HT1080 (cell line): ENCODE measurements at places on chromosomes 16 and 17. TPM values are rescaled to one million over a fixed set of nuclear protein-coding genes. Genes with fewer than 3 reads are reported as not detected.

C16orf95 gene
- total RNA-seq = 7.0 and 9.1 TPM in 2 replicates

TEX19 gene
- total RNA-seq = 1.4 and 2.1 TPM in 2 replicates

DNA sequence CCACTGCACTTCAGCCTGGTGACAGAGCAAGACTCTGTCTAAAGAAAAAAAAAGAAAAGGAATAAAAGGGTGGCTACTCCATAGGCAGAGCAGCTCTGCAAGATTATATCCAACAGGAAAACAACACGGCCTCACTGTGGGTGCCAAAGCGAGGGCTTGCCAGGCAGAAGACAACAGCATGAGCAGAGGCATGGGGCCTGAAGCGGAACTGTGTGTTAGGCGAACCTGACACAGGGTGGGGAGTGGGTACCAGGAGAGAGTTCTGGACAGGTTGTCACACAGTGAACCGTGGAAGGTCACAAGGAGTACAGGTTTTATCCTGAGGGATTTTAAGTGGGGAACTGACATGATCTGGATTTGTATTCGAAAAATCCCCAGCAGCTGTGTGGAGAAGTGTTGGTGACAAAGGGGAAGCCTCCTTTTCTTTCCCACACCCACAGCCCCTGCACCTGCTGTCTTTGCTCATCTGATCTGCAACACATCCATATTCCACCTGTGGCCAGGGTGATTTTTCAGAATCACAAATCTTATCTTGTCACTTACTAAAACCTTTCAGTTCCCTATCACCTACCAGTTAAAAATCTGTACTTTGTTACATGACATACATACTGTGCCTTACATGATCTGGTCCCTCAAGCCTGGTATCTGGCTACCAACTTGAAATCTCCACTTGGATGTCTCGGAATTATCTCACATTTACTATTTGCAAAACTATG, 23.2 kb upstream of the ARHGAP17 start:
- DNase-seq = no peak

DNA sequence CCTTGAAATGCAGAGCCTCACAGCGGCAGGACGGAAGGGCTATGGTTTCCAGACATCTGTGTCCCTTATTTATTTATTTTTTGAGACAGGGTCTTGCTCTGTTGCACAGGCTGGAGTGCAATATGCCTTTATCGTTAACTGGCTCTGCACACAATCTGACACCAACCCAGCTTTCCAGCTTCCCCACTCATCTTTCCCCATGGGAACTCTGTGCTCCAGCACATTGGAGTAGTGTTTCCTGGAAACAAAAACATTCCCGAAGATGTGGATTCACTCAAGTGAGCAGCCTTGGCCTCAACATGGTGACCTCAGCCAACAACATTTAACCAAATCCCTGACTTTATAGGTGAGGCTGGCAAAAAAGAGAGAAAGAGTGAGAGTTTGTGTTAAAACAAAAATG, 307.1 kb downstream of the TMEM114 start:
- DNase-seq = no peak

GRCh38 chr16:3655030-3655395, 522 bp downstream of the DNASE1 start:
- DNase-seq = no peak

GRCh38 chr17:28366605-28367004, 1.6 kb upstream of the SEBOX start:
- no peak for DNase-seq

SCPEP1 gene
- 28.5 and 31.2 TPM in 2 replicates for total RNA-seq

- peak; percentile 25 for DNase-seq
Observed at GRCh38 chr16:4426021-4426684, 485 bp downstream of the DNAJA3 start.

ALOX12 gene
- not detected in 2 replicates for total RNA-seq

KRTAP16-1 gene
- not detected in 2 replicates for total RNA-seq

KRT40 gene
- total RNA-seq = not detected in 2 replicates

TOX3 gene
- total RNA-seq = not detected in 2 replicates

STH gene
- not detected in 2 replicates for total RNA-seq

DNA sequence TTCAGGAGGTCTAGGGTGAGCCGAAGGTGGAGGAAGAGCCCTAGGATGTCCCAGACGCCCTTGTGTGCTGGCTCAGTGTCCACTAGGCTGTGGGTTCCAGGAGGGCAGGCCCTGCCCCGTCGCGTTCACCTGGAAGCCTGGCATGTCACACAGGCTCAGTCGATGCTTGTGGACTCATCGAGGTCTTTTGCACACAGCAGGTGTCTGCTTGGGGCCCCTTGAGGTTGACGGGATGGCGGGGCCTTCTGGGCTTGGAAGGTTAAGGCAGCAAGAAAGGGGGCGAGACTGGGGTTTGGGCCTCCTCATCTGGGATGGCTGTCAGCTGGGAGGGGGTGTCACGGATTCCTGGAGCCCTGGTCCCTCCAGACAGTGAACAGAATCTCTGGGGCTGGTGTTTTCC, 1.9 kb downstream of the RAP1GAP2 start:
- no peak for DNase-seq

RNF112 gene
- total RNA-seq = 0.27 TPM in 1 of 2 replicates, not detected in the other

GRCh38 chr16:4392382-4393239, 21.0 kb downstream of the VASN start:
- no peak for DNase-seq

- DNase-seq = no peak
Observed at GRCh38 chr16:5758281-5758680, 660.7 kb upstream of the EEF2KMT start.

DNA sequence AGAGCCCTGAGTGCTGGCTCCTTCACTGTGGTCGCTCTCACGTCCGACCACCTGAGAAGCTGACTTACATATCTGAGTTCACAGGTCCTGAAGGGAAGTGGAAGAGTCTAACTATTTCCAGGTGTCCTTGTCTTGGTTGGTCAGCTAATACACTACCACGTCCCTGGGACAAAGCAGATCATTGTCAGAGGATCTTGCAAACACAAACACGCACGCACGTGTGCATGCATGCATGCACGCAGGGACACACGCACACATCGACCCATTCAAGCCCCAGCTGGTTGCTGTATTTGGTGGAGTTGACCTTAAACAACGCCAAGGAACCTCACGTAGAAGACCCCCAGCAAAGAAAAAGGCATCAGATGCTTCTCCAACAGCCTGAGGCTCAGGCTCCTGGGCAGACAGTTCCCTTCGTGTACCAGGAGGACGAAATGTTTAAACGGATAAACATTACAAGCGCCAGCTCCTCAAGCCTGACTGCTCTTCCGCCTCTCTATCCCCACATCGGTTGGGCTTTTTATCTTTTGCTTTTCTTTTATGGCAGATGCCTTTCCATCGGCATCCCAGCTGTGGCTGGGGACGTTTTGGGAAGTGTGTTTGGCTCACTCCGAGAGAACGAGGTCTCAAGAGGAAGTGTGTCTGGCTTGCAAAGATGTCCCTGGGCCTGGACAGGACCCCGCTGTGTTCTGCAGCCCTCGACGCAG, 95.8 kb downstream of the TBC1D16 start:
- DNase-seq = no peak

- no peak for DNase-seq
Observed at GRCh38 chr17:60362329-60362728, 29.6 kb downstream of the USP32 start.

RGS9 gene
- 2.2 and 4.0 TPM in 2 replicates for total RNA-seq

MPV17L gene
- total RNA-seq = not detected in 2 replicates

DNA sequence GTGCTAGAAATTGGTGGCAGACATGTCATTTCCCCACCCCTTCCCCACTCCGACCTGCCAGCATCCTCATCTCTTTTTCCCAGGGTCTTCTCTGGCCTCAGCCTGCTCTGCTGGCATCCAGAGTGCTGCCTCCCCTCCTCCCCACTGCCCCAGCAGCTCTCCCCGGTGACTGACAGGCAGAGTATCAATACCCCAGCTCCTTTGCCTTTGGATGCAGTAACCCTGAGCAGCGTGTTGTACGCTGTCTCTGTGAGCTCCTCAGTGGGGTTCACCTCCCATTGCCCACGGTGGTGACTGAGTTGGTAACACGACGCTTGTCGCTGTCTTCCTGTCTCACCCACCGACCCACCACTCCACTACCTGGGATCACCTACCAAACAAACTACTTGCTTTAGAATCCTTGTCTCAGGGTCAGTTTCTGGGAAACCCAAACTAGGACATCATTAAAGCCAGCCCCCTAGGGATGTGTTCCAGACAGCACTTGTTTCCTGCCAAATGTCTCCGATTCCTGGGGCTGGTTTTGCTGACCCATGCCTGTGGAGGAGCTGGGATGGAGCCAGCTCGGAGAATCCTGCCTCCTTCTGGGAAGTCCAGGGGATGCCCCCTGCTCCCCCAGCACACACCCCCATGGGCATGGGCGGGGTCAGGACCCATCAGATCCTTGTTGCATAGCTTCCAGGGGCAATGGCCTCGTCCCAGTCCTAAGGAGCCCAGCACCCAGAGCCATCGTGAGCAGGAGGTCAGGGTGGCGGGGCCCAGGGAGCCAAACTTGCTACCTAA, 8.3 kb upstream of the SBK1 start:
- no peak for DNase-seq

- no peak for DNase-seq
Observed at GRCh38 chr17:57135789-57136291, 50.8 kb downstream of the AKAP1 start.

- DNase-seq = no peak
Observed at GRCh38 chr16:13997933-13998332, 73.2 kb upstream of the MRTFB start.

GRCh38 chr17:45162025-45162687, 481 bp downstream of the HEXIM2 start:
- DNase-seq = no peak

DNA sequence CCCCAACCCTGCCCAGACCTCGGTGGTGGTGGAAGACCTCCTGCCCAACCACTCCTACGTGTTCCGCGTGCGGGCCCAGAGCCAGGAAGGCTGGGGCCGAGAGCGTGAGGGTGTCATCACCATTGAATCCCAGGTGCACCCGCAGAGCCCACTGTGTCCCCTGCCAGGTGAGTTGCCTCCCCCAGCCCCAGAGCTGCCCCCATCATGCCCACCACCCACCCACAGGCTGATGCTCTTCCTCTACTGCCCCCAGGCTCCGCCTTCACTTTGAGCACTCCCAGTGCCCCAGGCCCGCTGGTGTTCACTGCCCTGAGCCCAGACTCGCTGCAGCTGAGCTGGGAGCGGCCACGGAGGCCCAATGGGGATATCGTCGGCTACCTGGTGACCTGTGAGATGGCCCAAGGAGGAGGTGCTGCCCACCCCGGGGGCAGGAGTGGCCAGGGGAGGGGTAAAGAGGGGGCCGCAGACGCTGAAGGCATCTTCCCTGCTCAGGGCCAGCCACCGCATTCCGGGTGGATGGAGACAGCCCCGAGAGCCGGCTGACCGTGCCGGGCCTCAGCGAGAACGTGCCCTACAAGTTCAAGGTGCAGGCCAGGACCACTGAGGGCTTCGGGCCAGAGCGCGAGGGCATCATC, 8.4 kb downstream of the GALK1 start:
- no peak for DNase-seq

DNA sequence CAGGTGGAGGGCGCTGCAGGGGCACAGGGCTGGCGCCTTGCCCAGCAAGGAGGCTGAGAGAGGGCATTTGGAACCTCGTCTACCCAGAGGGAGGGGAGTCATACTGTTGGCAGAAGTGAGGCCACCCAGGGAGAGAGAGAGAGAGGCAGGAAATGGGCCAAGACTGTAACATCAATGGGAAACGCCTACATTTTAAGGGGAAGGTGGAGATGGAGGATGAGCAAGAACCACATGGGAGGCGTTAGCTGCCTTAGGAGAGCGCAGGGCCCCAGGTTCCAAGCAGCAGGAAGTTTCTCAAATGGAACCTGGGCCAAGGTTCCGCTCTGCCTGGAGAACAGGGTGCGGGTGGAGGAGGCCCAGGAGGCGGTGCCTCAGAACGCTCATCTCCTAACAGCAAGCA, 2.7 kb upstream of the WFDC1 start:
- peak; percentile 36 for DNase-seq

DNA sequence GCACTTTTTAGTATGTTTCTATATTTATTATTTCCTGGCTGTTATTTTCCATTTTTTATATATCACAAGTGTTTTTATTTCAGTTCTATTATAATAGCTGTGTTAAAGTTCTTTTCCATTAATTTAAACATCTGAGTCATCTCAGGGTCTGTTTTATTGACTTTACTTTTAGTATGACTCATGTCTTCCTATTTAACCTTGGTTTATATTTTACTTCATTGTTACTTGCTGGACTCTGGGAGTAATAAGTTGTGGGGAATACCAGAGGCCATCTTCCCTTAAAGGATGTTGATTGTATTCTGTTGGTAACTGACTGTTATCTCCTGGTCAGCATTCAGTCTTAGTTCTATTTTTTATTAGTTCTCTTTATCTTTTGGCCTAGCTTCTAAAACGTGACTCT, 1508.2 kb downstream of the CDH11 start:
- peak; percentile 42 for DNase-seq

IQCK gene
- total RNA-seq = 3.1 and 3.2 TPM in 2 replicates

USP6 gene
- under 0.01 TPM in 1 of 2 replicates, not detected in the other for total RNA-seq

DNA sequence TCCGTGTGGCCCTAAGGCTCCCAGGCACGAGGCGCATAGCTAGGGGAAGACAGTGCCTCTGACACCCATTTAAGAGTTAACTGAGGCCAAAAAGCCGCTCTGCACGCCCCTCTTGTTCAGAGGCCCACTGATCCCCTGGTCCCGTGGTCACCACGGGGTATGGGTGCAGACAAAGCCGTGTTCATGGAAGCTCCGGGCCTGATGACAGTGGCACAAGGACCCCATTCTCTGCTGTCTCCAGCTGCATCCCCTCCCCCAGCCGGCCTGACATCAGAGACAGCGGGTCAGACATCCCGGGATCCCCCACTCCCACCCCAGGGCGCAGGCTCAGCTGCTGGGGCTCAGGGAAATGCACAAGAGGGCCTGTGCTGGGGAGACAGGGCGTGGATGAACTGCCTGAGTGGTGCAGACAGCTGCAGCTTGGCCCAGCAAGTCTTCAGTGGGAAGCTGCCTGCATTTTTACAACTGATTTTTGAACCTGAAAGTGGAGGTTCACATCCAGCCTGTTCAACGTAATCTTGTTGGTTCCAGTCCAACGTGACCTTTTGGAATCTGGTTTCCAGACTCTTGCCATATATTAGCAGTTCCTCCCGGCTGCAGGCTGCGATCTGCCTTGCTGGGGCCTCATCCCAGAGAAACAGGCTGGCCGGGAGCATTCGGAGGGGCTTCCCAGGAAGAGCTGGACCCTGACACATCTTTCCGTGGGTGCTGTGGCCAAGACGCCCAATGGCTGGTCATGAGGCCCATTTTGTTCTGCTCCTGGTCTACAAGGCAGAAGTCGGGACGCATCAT, 9.7 kb upstream of the BAHCC1 start:
- no peak for DNase-seq

CFAP97D1 gene
- 0.02 TPM in 1 of 2 replicates, not detected in the other for total RNA-seq

TBX2 gene
- 1.8 and 2.1 TPM in 2 replicates for total RNA-seq

DNA sequence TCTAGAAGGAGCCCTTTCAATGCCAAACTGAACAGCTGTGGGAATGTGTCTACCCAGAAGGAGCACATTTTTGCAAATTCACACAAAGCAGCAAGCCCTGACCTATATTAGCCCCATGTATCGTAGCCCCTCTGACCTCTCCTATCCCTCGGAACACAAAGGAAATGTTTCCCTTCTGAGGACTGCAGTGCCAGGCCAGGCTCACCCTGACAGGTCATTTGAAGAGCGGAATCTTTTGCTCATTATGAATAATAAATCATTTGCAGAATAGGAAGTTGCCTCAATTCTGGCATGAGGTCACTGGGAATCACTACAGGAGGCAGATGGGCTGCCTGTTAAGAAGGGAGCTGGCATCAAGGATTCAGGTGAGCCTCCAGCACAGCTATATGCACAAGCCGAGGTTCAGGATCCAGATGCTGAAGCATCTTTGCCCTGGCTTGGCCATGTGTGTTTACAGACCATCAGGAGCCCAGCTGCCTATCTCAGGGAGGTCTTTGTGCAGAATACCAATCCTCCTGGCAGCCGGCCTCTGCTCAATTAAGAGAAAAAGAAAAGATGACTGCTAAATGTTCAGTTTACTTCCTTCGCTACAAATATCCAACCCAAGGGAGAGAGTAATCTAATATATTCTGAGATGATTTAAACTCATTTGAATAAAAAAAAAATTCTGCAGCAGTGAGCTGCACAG, 119.4 kb downstream of the USP31 start:
- DNase-seq = no peak
